ENCODE measurements at places on chromosomes 2 and 18.

DNA sequence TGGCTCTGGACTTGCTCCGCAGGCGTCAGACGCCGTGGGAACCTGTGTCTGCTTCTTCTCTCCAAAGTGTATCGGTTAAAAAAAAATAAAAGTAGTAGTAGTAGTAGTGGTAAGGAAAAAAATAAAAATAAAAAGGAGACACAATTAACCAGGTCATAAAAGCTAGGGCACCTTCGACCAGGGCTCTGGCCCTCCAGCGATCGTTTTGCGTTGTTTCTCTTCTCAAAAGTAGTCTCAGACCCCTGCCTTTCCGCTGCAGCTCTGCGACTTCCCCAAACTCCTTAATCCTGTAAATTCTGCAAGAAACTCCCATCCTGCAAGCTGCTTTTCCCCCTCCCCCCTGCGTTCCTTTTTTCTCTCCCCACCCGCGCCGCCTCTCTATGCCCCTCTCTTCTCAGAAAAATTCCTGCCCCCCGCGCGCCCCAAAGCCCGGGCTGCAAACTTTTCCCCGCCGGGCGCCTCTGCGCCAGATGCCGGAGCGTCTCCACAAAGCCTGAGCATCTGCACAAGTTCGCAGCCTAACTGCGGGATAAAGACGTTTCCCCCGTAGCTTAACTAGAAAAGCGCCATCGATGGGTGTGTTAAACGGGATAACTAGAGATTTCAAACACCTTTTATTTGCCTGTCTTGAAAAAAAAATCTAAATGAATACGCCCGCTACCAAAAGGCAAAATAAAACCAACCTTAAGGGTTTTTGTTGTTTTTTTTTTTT lies 1.8 kb upstream of the SALL3 start:
- no peak for DNase-seq

- no peak for DNase-seq
Measured at GRCh38 chr18:62566199-62566598, 43.4 kb downstream of the ZCCHC2 start.

- no peak for DNase-seq
Measured at GRCh38 chr2:43107679-43108078, 118.7 kb downstream of the ZFP36L2 start.

DNA sequence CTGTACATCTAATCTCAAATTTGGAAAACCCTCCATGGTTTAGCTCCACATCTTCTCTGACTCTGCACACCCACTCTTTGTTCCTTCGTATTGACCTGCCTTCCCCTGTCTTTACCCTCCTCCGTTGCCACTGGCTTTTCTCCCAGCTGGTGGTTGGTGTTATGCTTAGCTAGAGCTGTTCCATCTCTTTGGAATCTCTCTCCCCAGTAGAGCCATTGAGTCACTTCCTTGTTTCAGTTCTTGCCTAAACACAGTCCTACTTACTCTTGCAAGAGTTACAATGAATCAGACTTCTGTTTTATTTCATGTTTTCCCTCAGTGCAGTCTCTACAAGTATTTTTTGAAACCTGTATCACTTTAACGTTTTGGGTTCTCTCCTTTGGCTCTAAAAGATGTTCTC lies 263.9 kb downstream of the LTBP1 start:
- DNase-seq = peak; percentile 36

- no peak for DNase-seq
Measured at GRCh38 chr2:10001586-10001985, 41.8 kb upstream of the KLF11 start.

DNA sequence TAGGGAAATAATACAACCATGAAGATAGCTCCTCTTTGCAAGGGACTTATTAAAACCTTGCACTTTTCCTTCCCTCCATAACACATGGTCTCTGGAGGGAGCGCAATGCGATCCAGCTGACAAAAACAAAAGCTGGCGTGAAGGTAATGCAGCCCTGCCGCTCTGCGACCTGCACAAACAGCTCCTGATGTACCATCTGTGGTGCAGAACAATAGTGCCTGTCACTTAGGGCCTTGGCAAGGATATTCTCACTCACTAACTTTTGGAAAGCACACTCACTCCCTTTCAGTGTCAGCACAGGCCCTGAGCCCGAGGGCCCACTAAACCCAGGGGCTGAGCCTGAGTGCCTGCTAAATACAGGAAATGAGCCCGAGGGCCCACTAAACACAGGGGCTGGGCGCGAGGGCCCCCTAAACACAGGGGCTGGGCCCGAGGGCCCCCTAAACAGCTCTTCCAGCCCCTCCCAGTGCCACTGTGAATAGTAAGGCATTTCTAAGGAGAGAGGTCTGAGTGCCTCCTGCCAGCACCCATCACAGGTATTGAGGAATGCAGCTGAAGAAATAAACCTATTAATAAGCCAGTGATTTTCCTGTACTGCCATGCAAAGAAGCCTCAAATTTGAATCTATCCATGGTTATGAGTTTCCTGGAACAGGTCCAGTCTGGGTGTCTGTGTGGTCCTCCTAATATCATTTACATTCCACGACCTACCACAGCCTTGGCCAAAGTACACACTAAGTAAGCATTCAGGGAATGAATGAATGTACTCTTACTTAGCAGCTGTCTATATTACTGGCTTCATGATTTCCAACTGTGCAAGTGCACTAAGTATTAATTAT lies 9.3 kb downstream of the L3MBTL4 start:
- DNase-seq = no peak

DNA sequence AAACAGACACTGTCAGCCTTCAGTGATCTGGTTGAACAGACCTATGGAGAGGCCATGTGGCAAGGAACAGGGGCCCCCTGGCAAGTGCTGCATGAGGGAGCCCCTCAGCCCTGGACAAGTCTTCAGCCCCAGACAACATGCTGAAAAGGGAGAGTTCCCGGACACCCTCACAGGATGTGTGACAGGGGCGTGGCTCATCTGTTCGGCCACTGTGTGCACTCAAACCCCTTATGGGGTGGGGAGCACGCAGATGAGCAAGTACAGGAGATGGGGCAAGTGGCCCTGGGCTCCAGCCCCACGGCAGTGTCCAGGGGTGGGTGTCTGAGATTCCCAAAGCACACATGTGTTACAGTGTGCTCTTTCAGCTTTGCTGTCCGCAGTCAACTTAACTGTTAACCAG lies 35.4 kb upstream of the MPPE1 start:
- no peak for DNase-seq

DNA sequence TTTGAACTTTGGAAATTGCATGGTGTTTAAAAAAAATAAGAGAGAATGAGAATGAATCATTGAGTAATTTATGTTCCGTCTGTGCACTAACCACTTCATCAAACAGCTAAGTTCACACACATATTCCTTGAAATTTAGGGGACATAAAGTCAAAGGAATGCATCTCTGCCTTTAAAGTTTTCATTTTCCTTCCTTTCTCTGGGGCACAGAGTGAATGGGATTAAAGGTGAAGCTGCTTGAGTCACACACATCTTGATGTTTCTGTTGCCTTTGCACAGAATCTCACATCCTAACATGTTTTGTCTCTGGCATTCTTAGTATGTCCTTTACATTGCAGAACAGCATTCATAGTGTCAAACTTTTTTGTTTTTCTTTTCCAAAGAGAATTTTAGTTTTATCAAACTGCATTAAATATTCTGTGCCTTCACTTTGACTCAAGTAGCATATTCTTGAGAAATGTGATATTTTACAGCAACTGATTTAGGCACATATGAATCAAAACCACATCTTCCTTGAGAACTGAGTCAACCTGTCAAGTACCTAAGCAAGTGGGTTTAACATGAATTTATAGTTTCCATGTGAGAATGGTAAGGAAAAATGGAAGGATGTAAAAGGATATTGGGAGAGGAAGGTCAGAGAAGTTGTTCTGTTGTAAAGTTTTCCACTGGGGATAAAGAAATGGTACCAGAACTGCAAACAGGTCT lies 169.1 kb upstream of the THUMPD2 start:
- DNase-seq = no peak

DNA sequence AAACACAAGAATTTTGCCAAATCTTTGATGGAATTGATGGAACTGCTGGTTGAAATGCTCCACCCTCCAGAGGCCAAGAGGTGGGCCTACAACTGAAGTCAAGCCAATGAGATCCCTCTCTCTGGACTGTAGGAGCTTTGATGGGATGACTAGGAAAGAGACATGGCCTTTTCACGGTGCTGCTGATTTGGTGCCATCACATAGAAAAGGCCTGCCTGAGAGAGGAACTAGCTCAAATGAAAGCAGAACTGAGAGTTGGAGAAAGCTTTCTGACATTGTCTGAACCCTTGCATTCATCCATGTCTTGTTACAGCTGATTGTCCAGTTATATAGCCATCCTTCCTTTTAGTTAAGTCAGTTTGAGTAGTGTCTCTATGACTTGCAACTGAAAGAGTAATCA lies 283.8 kb upstream of the LYPD1 start:
- no peak for DNase-seq

- DNase-seq = no peak
Measured at GRCh38 chr2:104888489-104889258, 34.8 kb downstream of the POU3F3 start.

- DNase-seq = no peak
Measured at GRCh38 chr18:25062720-25063119, 289.2 kb downstream of the ZNF521 start.

DNA sequence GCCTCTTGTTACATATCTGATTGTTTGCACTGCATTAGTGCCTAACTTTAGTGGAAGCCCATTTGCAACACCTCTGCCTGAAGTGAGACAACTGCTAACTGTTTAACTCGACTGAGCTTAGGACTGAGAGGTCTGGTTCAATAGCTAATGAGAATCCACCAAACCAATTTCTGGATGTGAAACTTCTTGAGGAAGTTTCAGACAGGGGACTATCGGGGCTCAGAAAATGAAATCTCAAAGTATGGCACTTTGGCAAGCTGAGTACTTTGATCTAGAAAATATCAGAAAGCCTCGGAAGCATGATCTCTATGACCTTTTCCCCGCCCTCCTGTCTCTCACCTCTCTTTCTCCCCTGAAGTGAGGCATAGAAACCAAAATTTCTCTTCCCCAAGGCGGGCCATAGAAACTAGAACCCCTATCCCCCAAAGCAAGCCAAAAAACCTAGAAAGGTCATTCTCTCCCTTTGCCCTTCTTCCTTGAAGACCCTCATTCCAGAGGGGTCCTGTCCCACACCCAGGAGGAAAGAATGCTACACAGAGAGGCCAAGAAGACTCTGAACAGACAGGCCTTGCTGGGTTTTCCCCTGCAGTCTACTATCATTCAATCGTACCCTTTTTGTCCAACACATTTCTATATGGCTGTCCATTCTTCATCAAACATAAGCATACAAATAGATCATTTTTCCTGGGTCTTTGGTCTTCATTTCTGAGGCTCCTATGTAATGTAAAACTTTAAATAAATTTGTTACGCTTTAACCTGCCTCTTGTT lies 69.6 kb upstream of the CREB1 start:
- no peak for DNase-seq

GRCh38 chr2:23485841-23486683 lies 101.1 kb downstream of the KLHL29 start:
- DNase-seq = no peak

DNA sequence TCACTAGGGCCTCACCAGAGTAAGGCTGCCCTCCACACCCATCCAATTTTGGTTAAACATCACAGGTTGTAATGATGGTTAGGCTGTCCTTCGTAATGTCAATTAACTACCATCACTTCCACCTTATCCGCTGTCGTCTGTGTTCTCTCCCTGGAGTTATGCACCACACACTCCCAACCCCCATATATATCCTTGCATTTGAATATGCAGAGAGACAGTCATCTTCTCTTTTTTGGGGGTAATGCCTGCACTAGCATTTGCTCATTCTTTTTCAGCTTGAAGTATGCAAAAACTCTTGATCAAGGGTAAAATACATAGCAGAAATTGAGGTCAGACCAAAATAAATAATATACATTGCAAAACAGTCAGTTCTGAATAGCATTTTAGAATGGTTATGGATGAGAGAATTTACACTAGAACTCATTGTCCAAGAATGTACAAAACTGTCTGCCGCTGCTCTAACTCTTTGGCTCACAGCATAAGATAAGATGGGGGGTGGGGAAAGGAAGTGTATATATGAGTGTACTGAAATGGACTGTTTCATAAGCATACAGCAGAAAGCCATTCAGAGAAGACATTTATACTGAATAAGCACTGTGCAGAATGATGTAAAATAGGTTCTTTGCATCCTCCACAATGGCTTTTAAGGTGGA lies 397.8 kb upstream of the CHST9 start:
- DNase-seq = no peak

- no peak for DNase-seq
Measured at GRCh38 chr18:51330148-51330547, 132.7 kb upstream of the MEX3C start.

- DNase-seq = no peak
Measured at GRCh38 chr18:79816092-79816491, 18.4 kb downstream of the KCNG2 start.

GRCh38 chr2:162524192-162524591 lies 180.3 kb downstream of the GCA start:
- peak; percentile 55 for DNase-seq

DNA sequence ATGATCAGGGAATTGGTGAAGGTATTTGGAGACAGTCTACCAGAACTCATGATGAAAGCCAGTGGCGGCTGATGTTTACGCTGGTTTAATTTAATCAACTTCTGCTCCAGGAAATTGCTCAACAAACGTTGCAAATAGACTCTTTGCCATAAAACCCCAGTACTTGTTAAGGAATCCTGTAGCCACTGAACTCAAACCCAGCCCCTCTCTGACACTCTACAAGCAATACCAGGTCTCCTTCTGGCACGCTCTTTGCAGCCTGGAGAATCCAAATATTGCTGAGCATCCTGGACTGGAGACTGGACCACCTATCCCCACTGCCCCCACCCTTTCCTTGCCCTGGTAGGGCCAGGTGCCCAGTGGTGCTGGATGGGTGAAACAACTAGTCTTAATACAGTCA lies 308.2 kb downstream of the FBXO15 start:
- no peak for DNase-seq

DNA sequence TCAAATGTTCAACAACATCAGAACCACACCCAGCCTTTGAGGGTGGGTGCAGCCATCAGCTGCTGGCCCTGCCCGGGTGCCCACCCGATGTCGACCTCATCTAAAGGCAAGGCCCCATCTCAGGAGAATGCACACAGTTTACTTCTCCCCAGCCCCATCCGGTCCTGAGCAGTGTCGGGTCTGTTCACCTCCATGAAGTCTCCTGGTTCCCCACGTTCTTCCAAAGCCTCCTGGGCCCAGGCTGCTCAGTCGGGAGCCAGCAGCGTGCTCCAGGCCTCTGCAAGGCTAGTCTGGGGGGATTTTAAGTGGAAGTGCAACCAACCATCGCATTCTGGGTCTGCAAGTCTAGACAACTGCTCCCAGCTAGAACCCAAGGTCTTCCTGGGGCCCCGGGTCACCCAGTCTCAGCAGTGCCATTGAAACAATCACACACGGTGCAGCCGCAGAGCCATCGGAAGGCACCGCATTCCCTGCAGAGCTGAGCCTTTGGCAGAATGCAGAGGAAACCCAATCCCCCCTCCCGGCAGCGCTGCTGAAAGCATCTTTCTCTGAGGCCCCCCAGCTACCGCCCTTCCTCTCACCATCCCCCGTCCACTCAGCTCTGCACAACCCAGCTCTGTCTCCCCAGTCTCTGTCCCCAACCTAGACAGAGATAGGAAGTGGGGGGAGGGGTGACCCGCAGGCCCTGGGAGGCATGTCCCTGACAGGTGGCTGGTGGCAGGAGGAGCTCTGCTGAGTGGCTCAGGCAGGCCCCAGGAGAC lies 8.5 kb downstream of the ESPNL start:
- no peak for DNase-seq

Data from Calu3 (cell line).